ENCODE measurements at places on chromosomes 13 and 19.

DNA sequence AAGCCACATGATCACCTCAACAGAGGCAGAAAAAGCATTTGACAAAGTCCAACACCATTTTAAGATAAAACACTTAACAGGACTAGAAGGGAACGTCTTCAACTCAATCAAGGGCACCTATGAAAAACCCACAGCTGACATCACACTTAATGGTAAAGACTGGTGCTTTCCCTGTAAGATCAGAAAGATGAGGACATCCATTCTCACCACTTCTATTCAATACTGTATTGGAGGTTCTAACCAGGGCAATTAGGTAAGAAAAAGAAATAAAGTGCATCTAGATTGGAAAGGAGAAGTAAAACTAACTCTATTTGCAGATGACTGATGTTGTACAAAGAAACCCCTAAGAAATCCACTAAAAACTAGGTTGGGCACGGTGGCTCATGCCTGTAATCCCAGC is 11.2 kb upstream of the AKAP8 start:
- DNase-seq: no peak

- no peak for DNase-seq
These were observed 1.5 kb upstream of the KLK11 start for GRCh38 chr19:51027873-51028272.

DNA sequence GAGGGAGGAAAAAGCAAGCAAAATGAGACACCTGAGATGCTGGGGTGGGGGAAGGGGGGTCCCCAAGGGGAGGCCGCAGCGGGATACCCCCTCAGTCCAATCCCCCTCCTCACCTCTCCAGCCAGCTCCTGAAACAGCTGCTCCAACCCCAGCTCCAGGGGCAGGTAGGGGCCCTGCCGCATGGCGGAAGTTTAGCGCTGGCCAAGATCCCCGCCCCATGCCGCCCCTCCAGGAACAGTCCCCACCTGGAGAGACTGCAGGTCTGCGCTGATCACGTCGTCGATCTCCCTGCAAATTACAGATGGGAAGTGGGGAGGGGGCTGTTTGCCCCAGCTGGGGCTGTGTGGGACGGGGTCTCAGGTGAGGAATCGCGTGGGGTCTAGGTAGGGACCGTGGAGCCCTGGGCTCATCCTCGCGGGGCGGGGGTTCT is 9.0 kb downstream of the CAPN12 start:
- DNase-seq: peak; percentile 47

GRCh38 chr19:56222901-56223300 is 20.8 kb downstream of the ZSCAN5C start:
- DNase-seq: no peak

- no peak for DNase-seq
These were observed 7.2 kb downstream of the RNU6-9 start for GRCh38 chr19:900302-901111.

DNA sequence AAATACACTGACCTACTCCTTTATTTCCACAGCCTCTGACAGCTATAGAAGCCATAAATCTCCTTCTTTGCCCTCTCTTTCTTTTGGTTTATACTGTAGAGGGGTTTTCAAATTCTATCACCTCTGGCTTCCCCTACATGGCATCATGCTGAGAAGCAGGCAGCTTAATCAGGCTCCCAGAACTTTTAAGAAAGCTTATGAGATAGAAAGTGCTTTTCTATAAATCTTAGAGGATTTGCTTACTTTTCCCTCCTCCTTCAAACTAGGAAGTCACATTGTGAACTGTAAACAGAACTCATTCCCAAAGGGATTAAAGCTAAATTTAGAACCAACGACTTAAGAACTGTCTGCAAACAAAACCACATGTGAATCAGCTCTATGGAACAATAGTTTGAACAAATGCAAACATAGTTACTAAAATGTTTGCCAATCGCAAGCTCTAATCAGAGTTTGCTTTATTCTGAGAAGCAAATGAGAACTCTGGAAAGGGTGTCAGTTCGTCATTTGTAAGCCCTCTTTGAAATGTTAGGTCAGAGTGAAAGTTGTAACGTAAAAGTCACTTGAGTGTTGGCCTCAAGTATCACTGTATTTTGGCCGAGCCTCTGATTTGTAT is 344.1 kb downstream of the RFC3 start:
- DNase-seq: no peak

- DNase-seq: no peak
These were observed 3.2 kb upstream of the IFNL4 start for GRCh38 chr19:39251846-39252245.

DNA sequence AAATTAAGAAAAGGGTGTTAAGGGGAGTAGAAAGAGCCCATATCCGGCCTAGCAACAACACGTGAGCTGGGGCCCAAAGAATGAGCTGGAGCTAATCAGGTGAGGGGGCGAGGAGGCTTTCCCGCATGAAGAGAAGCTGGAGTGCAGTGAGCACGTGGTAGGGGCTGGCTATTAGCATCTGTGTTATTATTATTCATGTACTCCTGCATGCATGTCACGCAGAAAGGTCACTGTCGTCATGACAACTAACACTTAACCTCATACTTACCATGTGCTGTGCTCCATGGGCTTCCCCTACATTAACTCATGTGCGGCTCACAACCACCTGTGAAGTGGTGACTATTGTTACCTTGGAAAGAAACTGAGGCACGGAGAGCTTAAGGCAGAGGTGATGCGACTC is 227.6 kb upstream of the UBL3 start:
- no peak for DNase-seq

- DNase-seq: no peak
These were observed 27.6 kb upstream of the NEK3 start for GRCh38 chr13:52187029-52187423.

- DNase-seq: no peak
These were observed 6.1 kb downstream of the CADM4 start for GRCh38 chr19:43633520-43633919.

- DNase-seq: no peak
These were observed 1161.5 kb downstream of the PCDH9 start for GRCh38 chr13:66068683-66069082.

Data from left hindlimb (tissue), 1 donor.